GF-D8 (cell line): ENCODE measurements at places on chromosomes 7 and 10.

DNA sequence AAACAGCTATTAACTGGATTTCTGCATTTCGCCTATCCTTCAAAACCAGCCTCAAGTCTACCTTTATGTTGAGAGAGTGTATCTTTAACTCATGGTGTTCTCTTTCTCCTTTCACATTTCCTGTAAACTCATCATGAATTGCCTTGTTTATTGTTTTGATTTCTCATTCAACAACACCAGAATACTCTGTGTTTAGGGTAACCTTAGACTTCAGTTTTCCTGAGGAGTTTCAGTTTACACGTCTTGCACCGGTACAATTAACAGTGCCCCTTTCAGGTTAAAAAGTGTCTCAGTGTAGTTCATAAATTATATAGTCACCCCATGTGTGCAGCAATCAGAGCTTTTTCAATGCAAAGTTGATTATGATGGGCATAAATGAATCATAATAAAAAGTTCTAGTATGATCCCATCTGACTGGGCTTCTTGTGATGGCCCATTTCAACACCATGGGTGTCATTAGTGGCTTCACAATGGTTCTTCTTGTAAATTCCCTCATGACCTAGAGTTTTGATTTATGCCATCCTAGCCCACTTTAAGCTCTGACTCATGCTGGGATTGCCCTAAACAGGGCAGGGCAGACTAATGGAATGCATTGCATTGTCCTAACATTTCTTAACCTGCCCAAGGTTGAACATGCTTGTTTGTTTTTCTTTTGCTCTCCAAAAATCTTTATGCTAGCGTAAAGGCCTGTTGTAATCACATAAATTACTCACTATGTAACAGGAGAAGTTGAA is 22.0 kb downstream of the ITGB8 start:
- DNase-seq = no peak

- DNase-seq = no peak
Observed at GRCh38 chr10:104022026-104022425, 55.1 kb downstream of the SLK start.

DNA sequence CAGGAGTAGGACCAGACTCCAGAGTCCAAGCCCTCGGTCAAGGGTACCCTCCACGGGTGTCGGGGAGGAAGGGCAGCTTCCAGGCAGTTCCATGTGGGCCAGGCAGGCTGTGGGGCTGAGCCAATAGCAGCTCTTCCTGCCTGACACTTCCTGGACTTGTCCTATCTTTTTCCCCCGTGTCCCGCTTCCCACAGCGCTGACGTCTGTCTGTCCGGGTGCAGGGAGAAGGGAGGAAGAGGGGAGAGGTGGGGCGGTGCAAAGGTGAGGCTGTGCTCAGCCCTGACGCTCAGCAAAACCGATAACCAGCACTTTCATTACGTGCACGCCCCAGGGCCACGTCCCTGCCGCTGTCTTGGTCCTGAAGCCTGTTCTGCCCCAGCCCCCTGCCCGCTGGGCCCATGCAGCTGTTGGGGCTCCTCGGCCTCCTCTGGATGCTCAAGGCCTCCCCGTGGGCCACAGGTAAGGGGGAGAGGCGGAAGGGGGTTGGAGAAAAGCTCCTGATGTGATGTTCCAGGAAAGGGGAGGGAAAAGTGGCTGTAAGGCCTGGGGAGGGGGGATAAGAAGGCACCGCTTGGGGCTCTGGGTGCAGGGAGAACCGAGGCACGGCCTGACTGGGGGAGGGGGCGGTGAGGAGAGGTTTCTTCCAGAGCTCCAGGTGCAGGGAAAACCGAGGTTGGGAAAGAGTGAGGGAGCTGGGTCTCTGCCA is at the start of gene MUC3A:
MUC3A (plus strand) TSS at position 308 of the 706 bp plus-strand sequence; CDS start at position 399, 91 bp downstream.
- no peak for DNase-seq

- DNase-seq = no peak
Observed at GRCh38 chr10:34729619-34730018, 85.5 kb downstream of the PARD3 start.

DNA sequence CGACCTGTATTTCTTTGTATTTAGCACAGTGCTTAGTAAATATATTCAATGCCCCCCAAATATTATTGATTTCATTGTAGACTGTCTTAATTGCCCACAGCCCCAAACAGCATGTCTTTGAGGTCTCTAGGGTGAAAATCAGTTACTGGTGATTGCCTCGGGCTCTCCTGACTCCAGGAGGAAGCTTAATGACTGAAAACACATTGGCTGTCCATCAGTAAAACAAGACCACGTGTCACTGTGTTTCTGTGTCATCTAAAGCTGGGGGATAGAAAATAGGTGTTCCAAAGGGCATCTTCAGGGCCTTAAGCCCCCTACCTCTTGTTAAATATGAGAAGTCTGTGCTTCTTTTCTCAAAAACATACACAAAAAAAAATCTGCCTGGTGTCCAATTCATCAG is 67.9 kb downstream of the CACNA2D1 start:
- DNase-seq = no peak

GRCh38 chr7:130951976-130952876 is 218.2 kb upstream of the KLF14 start:
- DNase-seq = no peak

DNA sequence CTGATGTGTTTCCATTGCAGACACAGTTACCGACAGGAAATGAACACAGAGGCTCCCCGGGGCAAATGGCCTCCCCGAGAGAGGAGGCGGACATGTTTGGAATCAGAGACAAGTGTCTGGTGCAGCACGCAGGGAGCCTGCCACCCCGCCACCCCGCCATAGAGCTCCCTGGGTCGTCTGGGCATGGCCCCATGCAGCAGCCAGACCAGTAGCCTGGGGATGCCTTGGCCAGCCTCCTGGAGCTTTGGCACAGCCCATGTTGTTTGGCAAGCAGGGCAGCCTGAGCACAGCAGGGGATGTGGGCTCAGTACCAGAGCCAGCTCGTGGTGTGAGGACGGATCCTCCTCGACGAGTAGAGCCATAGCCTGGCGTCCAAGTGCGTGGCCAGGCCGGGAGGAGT is 80.8 kb downstream of the NKX6-2 start:
- DNase-seq = no peak

DNA sequence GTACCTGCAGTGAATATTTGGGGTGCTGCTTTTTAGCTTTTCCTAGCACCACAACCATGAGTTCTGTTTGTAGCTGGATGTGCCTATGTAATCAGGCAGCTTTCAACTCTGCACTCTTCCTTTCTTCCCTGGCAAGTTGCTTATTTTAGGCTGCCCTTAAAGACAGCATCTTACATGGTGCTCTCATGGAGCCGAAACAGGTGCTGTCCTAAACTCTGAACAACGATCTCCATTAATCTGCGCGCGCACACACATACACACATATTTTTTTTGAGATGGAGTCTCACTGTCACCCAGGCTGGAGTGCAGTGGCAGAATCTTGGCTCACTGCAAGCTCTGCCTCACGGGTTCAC is 9.1 kb downstream of the RPS24 start:
- DNase-seq = no peak

- DNase-seq = no peak
Observed at GRCh38 chr7:75758491-75758890, 13.5 kb downstream of the CCL26 start.

- no peak for DNase-seq
Observed at GRCh38 chr7:55206235-55207029, 158.7 kb upstream of the LANCL2 start.

GRCh38 chr10:96752375-96752774 is 32.1 kb upstream of the PIK3AP1 start:
- no peak for DNase-seq

GRCh38 chr7:27420702-27421101 is 178.1 kb downstream of the EVX1 start:
- no peak for DNase-seq

GRCh38 chr7:155441856-155442255 is 16.1 kb upstream of the EN2 start:
- no peak for DNase-seq

- no peak for DNase-seq
Observed at GRCh38 chr10:68218786-68219185, 13.1 kb downstream of the ATOH7 start.

DNA sequence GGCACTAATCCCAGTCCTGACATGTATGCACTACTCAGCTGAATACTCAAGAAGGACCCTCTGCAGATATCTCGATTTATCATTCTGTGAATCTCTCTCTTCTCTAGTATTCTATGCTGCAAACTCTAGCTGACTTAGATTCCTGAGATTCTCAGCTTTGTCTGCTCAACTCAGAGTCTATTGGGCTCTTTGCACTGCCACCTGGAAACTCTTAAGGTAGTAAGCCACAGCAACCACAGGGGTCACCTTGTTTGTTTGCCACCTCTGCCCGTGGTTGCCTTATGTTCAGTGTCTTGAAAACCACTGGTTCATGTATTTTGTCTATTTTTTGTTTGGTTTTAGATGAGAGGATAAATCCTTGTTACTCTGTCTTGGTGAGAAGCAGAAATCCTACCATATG is 72.9 kb downstream of the SP8 start:
- DNase-seq = no peak
